ENCODE measurements at places on chromosomes 1 and 21. TPM values are rescaled to one million over a fixed set of nuclear protein-coding genes. Genes with fewer than 3 reads are reported as not detected.

PLA2G2D gene
- total RNA-seq, result not detected

GJB3 gene
- total RNA-seq, result 2.0 TPM

RHEX gene
- total RNA-seq, result 1.1 TPM

SPAG17 gene
- total RNA-seq, result 4.1 TPM
